ENCODE measurements at places on chromosomes 3 and 15. TPM values are rescaled to one million over a fixed set of nuclear protein-coding genes. Genes with fewer than 3 reads are reported as not detected.
A peak's percentile ranks its signal among the peaks of the same experiment; 100 is the strongest.

The XRN1 gene
- 40.3 TPM for total RNA-seq

The CCDC54 gene
- total RNA-seq = not detected

The SLC12A1 gene
- total RNA-seq = not detected

The TPRG1 gene
- 0.99 TPM for total RNA-seq

DNA sequence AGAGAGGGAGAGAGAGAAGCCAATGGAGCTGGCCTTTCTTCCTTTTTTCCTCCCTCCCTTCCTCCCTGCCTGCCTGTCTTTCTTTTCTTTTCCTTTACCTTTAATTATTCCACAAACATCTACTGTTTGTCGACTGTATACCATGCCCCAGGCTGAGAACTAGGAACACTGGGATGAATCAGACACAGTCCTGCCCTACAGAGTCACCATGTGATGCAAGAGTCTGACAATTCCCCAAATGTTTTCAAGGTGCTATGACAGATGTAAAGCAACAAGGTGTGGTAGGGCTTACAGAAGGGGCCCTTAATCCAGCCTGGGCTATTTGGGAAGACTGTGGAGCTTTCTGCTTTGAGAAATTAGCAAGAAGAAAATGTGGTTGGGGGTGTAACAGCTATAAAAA is 4.0 kb upstream of the SPSB4 start:
- H3K4me1 ChIP-seq = no peaks in the 10 kb centered on the region
- no peak overlapping the region for H3K4me3 ChIP-seq
- H3K36me3 ChIP-seq = no peaks in the 10 kb centered on the region
- no peak for DNase-seq

GRCh38 chr3:16803019-16803418 is 81.7 kb upstream of the PLCL2 start:
- no peaks in the 10 kb centered on the region for H3K27me3 ChIP-seq
- no peaks in the 10 kb centered on the region for H3K36me3 ChIP-seq
- H3K4me3 ChIP-seq = no peak overlapping the region
- H3K4me1 ChIP-seq = no peaks in the 10 kb centered on the region
- no peak for DNase-seq

- H3K36me3 ChIP-seq = no peaks in the 10 kb centered on the region
- no peaks in the 10 kb centered on the region for H3K4me1 ChIP-seq
- H3K27ac ChIP-seq = no peak overlapping the region
- DNase-seq = no peak
Measured at GRCh38 chr15:63180746-63181145, 8.7 kb upstream of the RAB8B start.

GRCh38 chr3:191176038-191176785 is 22.8 kb upstream of the OSTN start:
- no peaks in the 10 kb centered on the region for H3K27me3 ChIP-seq
- no peaks in the 10 kb centered on the region for H3K4me1 ChIP-seq
- no peak overlapping the region for H3K27ac ChIP-seq

- H3K4me3 ChIP-seq = no peak overlapping the region
- no peaks in the 10 kb centered on the region for H3K4me1 ChIP-seq
- H3K27ac ChIP-seq = no peak overlapping the region
Measured at GRCh38 chr3:3556078-3556477, 243.2 kb upstream of the LRRN1 start.

GRCh38 chr3:99846477-99847160 is 29.0 kb downstream of the CMSS1 start:
- peak overlapping the region; percentile 52 for H3K27ac ChIP-seq
- DNase-seq = peak; percentile 74
- no peaks in the 10 kb centered on the region for H3K27me3 ChIP-seq
- peaks cover 19% of the 10 kb centered on the region for H3K4me1 ChIP-seq

- peak; percentile 81 for DNase-seq
- no peaks in the 10 kb centered on the region for H3K36me3 ChIP-seq
- peaks cover 2% of the 10 kb centered on the region for H3K4me1 ChIP-seq
Measured at GRCh38 chr3:146536681-146537080, 7.7 kb downstream of the PLSCR1 start.

GRCh38 chr3:79258479-79258878 is 509.3 kb downstream of the ROBO1 start:
- no peak for DNase-seq
- H3K27ac ChIP-seq = no peak overlapping the region
- H3K4me3 ChIP-seq = no peak overlapping the region
- no peaks in the 10 kb centered on the region for H3K27me3 ChIP-seq

- H3K4me1 ChIP-seq = peaks cover 4% of the 10 kb centered on the region
- peaks cover 5% of the 10 kb centered on the region for H3K27me3 ChIP-seq
- no peaks in the 10 kb centered on the region for H3K36me3 ChIP-seq
- no peak for DNase-seq
- H3K4me3 ChIP-seq = no peak overlapping the region
Measured at GRCh38 chr15:73678498-73678897, 5.7 kb upstream of the CD276 start.

- DNase-seq = no peak
- H3K4me1 ChIP-seq = no peaks in the 10 kb centered on the region
- no peak overlapping the region for H3K27ac ChIP-seq
- no peaks in the 10 kb centered on the region for H3K36me3 ChIP-seq
Measured at GRCh38 chr3:38657369-38657768, 7.9 kb upstream of the SCN5A start.

- H3K27me3 ChIP-seq = no peaks in the 10 kb centered on the region
- H3K27ac ChIP-seq = no peak overlapping the region
- no peak overlapping the region for H3K4me3 ChIP-seq
- H3K4me1 ChIP-seq = peaks cover 5% of the 10 kb centered on the region
- no peak for DNase-seq
- H3K36me3 ChIP-seq = no peaks in the 10 kb centered on the region
Measured at GRCh38 chr3:171323938-171324536, 136.2 kb downstream of the TNIK start.

Data from fibroblast of lung (primary cell).